ENCODE measurements at places on chromosomes 7 and 10.

DNA sequence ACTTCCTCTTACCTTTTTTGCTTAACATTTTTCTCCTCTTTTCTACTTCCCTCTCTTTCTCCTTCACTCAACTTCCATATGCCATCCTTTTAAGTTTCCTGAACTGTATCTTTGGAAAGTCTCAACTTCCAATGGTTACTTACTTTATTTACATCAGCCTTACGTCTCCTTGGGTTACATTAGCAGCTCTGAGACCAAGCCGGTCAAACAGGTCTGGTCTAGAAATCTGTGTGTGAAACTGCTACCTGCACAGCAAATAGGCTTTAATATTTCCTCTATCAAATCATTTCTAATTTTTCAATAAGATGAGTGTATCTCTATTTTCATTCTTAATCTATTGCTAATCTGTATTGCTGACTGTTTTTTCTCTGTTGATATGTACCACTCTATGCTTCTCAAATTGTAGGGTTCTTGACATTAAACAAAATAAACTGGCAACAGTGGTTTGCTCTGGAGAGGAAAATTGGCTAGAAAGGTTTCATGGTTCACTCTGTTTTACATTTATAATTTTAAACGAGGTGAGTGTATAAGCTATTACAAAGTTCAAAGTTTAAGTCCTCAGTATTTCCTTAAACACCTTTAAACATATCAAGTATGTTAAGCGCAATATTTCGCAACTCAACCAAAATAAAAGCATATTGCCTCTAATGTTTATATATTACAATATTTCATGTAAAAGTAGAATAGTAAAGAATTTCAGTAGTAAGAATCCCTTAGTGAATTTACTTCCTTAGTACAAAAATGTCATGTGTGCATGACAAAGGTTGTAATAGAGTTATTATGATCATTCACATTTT, 3.6 kb upstream of the SEMA3C start:
- DNase-seq = no peak

GRCh38 chr10:73232887-73233286, 14.2 kb downstream of the DNAJC9 start:
- DNase-seq = no peak

- DNase-seq = no peak
Observed at GRCh38 chr10:88901206-88901983, 21.4 kb downstream of the STAMBPL1 start.

- no peak for DNase-seq
Observed at GRCh38 chr10:12766223-12766622, 235.3 kb downstream of the CCDC3 start.

DNA sequence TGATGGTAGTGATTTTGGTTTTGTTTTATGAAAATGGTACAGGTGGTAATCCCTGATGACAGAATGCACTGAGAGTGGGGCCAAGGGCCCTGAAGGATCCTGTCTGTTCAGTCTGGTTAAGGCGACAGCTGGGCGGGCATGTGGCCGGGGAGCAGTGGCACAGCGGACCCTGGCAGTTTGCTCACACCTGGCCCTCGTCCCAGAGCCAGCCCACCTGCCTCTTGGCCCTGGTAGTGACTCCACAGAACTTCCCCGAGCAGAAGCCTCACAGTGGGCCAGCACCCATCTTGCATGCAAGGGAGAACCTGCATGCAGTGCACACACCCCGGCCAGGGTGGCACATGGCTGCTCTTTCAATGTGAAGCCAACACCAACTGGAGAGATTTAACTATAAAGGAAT, 82.8 kb downstream of the ALOX5 start:
- DNase-seq = no peak

- no peak for DNase-seq
Observed at GRCh38 chr10:34161777-34162370, 653.2 kb downstream of the PARD3 start.

DNA sequence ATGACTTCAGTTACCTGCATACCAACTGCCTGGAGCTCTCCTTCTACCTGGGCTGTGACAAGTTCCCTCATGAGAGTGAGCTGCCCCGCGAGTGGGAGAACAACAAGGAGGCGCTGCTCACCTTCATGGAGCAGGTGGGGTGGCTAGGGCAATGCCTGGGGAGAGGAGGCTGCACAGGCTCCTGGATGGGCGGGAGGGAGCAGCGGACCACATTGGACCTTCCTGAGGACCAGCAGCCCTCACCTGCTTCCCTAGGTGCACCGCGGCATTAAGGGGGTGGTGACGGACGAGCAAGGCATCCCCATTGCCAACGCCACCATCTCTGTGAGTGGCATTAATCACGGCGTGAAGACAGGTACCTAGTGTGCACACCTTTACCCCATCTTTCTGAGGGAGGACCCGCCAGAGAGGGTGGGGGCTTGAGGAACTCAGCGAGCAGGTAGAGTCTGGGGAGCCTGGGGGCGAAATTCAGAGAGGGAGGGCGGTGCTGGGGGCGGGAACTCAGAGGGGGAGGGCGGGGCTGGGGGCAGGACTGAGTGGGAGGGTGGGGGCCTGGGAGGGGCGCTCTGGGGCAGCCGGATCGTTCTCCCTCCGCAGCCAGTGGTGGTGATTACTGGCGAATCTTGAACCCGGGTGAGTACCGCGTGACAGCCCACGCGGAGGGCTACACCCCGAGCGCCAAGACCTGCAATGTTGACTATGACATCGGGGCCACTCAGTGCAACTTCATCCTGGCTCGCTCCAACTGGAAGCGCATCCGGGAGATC, 9.0 kb downstream of the AEBP1 start:
- DNase-seq = no peak
